ENCODE measurements at places on chromosomes 11 and 22.

DNA sequence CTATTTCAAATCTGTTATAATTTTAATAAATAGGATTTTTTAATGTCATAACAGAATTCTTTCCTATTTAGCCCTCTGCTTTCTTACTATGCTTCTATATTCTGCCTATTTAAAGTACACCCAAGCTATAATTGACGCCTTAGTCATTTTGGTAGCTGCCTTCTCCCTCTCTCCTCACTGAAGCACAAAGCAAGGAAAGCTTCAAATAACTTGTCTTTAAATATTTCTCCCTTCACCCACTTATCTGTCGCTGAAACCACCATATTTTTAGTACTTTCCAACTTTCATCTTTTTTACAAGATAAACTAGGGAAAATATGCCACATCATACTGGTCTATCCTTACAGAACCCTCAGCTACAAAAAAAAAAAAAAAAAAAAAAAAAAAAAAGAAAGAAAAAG lies 127.9 kb downstream of the ENTHD1 start:
- DNase-seq, result no peak

GRCh38 chr11:43579171-43579918 lies 101.2 kb upstream of the HSD17B12 start:
- DNase-seq, result no peak

DNA sequence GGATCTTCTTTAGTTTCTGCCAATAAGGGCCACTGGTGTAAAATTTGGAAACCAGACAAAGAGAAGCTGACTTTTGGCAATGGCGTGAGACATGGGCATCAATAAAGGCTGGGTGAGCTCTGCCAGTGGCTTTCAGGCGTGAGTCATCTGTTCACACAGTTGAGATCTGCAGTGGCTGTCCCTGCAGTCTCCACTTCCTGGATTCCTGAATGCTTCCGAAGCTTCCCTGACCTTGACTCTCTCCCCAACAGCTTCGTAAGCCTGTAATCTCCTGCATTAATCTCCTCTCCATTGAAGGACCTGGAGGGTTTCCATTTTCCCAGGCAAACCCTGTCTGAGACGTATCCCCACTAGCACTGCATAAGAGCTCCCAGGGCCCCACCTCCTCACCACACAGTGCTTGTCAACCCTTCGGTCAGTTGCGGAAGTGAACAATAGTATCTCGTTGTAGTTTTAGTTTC lies 574.7 kb downstream of the TBC1D22A start:
- no peak for DNase-seq

GRCh38 chr11:70031631-70032469 lies 46.3 kb upstream of the ANO1 start:
- no peak for DNase-seq

- no peak for DNase-seq
These were observed 43.0 kb upstream of the ZBED5 start for GRCh38 chr11:10900681-10901415.

GRCh38 chr11:16896729-16897469 lies 117.3 kb downstream of the PLEKHA7 start:
- DNase-seq, result no peak

GRCh38 chr11:2806351-2807024 lies 79.1 kb downstream of the CDKN1C start:
- no peak for DNase-seq

DNA sequence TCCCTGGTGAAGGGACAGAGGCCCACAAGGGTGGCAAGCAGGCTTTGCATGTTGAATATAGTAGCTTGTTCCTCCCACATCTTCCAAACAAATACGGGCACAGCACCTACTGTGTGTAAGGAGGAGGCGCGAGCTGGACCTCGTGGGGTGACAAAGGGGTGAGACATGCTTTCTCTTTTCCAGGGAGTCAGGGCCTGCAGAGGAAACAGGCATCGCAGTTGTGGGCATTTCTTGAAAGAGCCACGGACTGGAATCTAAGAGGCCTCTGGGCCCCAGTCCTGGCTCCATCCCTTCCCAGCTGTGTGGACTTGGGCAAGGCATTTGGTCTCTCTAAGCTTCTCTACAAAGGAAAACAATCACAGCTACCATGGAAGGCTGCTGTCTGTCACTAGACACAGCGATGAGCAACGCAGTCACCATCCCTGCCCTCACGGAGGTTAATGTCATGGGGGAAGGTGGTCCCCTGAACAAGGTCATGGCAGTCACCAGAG lies 13.0 kb upstream of the CDC42EP1 start:
- DNase-seq, result no peak

DNA sequence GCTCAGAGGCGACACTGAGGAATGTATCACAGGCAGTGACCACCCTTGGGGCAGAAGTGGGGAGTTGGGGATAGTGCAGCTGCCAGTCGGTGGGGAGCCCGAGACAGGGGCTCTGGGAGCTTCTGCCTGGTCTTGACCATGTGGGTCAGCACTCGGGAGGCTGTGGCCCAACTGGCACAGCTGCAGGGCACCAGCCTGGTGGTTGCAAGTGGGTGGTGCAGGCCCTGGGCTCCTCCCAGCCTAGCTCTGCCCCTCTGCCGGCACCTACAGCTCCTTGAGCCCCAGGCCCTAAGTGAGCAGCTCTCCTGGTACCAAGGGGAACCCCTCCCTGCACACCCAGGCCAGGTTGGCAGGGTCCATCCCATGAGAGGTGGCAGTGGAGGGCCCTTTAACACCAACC lies 12.6 kb upstream of the RASL10A start:
- DNase-seq, result no peak

GRCh38 chr11:90818196-90818745 lies 595.4 kb upstream of the CHORDC1 start:
- no peak for DNase-seq

DNA sequence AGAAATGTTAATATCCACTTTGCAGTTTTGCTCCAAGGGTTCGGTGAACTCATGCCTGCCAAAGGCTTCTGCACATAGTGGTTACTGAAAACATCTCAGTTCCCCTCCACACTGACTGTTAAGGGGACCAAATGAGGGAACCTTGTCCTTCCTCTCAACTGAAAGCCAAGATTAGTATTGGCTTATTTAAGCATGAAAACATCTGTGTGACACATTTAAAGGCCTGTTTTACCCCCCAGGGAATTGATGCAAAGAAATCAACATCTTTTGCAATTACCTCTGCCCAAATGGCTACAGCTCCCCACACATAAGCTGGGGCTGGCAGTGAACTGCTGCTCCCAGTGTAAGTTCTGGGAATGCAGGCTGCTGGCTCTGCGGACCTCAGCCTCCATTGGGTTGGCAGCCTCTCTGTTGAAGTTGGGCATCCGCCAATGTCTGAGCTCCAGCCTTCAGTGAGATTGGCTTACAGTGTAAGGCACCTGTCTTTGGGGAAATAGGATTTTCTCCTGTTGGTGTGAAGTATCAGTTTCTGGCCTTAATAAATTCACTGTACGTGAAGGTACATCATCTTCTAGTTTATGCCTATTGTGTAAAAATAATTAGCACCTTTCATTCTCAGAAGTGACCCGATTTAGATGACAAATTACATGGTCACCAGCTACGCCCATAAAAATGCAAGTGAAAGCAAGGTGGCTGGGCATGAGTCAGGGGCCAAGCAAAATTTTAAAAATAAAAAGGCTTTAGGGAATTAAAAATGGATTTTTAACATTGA lies 213.4 kb upstream of the SYN3 start:
- no peak for DNase-seq

GRCh38 chr11:35662061-35662648 lies 420 bp upstream of the TRIM44 start:
- DNase-seq, result no peak

GRCh38 chr22:45891996-45892621 lies 84.9 kb downstream of the WNT7B start:
- no peak for DNase-seq

DNA sequence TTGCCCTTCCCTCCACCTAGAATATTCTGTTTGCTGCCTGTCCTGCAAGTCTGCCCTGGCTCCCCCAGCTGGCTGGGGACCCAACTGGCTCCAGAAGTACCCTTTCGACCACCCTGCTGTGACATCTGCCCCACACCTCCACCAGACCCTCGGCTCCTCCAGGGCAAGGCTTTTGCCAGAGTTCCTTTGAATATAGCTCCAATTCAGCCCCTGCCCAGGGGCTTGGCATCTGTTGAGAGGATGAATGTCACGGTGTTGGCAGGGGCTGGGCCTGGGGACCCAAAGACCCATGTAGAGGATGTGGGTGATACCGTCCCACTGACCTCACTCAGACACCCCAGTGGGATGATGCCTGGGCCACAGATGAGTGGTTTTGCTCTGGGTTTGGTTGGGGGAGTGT lies 4.0 kb downstream of the NLRP6 start:
- DNase-seq, result no peak

- no peak for DNase-seq
These were observed 2.4 kb upstream of the LGALS12 start for GRCh38 chr11:63503492-63503891.

GRCh38 chr11:106601684-106602297 lies 416.5 kb downstream of the GUCY1A2 start:
- no peak for DNase-seq

DNA sequence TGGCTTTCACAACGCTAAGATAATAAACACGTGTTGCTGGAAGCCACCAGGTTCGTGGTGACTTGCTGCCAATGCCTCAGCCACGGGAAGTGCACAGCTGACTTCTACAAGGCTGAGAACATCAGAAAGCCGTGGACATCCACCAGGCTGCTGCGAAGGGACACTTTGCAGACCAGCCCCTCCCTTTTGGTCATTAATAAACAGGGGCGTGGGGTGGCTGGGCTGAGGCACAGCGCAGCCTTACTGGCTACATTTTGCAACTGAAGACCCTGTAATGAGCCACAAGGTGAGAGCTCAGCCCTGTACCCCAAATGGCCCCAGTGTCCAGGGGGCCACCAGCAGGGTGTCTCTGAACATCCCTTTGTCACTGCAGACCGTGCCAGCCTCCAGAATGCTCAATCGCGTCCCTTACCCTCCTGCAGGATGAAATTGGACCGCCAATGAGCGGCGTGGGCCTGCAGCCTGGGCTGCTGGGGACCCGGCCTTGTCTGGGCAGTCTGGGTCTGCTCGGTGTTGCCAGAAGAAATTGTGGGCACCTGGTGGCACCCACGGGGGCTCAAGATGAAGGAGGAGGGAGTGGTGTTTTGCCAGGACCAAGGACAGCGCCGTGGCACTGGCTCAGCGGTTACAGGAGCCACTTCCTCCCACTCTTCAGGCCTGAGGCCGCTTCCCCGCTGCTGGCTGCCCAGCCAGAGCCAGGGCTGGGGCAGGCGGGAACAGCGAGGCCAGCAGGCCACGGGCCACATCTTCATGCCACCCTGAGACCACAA lies 181.9 kb downstream of the CTTN start:
- DNase-seq, result peak; percentile 37

DNA sequence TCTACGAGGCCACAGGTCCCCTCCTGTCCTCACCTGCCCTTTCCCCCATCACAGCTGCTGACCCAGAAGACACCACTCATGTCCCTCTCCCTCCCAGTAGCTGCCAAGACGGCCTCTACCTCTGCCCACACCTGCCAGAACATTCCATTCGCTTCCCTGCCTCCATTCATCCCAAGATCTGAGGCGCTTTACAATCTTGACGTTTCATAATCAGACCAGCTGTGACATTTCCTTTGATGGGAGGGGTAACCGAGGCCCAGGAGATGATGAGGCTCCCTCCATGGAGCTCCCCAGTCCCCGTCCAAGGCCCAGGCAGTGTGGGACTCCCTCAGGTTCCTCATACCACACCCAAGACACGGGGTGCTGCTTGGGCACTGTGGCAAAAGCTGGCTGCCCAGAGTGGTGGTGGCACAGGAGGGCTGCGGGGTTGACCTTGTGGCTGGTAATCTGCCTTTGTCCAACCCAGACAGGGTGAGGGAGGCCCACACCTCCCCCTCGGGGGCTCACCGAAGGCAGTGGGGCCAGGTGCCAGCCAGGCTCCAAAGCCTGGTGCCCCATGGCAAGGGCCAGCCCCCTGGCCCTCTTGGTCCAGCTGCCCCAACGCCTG lies 17.3 kb downstream of the PHLDA2 start:
- DNase-seq, result no peak

GRCh38 chr11:78291503-78292108 lies 102.9 kb downstream of the USP35 start:
- peak; percentile 82 for DNase-seq

DNA sequence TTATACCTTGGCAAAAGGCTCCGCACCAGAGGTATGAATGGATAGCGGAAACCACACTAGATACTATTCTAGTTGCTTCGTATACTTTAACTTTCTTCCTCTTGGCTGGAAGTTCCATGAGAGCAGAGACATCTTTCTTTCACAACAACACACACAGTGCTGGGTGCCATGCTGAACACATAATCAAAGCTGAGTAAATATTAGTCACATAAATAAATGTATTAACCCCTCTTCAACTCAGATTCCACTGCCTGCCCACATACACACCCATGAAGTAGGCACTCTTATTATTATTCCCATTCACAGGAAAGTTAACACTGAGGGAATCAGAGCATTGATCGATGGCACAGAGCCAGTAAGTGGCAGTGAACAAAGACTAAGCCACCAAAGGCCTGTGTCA lies 35.4 kb downstream of the SPON1 start:
- DNase-seq, result no peak

- DNase-seq, result no peak
These were observed 889.4 kb upstream of the TENM4 start for GRCh38 chr11:80330264-80330663.

- no peak for DNase-seq
These were observed 69.5 kb downstream of the ARHGAP42 start for GRCh38 chr11:100756559-100756958.

DNA sequence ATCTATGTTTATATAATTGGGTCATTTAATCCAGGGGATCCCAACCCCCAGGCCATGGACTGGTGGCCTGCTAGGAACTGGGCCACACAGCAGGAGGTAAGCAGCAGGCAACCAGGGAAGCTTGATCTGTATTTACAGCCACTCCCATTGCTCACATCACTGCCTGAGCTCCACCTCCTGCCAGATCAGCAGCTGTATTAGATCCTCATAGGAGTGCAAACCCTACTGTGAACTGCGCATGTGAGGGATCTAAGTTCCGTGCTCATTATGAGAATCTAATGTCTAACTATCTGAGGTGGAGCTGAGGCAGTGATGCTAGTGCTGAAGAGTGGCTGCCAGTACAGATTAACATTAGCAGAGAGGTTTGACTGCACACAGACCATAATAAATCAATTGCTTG lies 32.8 kb downstream of the MS4A2 start:
- no peak for DNase-seq

DNA sequence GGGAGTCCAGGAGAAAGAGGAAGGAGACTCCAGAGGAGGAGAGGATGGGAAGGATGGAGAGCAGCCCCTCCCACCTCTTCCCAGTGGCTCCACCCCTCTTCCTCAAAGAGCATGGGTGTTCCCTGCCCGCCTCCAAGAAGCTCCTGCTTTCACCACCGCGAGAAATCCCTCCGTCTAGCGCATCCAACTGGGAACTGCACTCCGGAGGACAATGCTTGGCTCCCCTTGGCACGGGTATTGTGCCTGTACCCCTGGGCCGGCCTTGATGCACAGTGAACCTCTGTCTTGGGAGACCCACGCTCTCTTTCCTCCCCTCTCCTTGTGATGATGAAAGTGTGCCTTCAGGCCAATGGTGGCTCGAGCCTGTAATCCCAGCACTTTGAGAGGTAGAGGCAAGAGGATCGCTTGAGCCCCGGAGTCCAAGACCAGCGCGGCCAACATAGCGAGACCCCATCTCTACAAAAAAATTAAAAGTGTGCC lies 14.9 kb upstream of the ADA2 start:
- DNase-seq, result no peak

- DNase-seq, result no peak
These were observed at the start of gene CYTH4 for GRCh38 chr22:37282385-37282677. Gene CYTH4, plus strand, starts transcription at chr22:37282508. Its CDS starts 62 bp downstream, at chr22:37282570.

- DNase-seq, result no peak
These were observed 13.5 kb upstream of the LRP5 start for GRCh38 chr11:68298659-68299516.
